ENCODE measurements at places on chromosomes 16 and 17. TPM values are rescaled to one million over a fixed set of nuclear protein-coding genes. Genes with fewer than 3 reads are reported as not detected.

GRCh38 chr17:71184716-71185115, 936.1 kb upstream of the SOX9 start:
- no peak overlapping the region for H3K27ac ChIP-seq
- H3K4me3 ChIP-seq, result no peak overlapping the region
- no peak for DNase-seq
- no peaks in the 10 kb centered on the region for H3K36me3 ChIP-seq
- H3K27me3 ChIP-seq, result no peaks in the 10 kb centered on the region

DNA sequence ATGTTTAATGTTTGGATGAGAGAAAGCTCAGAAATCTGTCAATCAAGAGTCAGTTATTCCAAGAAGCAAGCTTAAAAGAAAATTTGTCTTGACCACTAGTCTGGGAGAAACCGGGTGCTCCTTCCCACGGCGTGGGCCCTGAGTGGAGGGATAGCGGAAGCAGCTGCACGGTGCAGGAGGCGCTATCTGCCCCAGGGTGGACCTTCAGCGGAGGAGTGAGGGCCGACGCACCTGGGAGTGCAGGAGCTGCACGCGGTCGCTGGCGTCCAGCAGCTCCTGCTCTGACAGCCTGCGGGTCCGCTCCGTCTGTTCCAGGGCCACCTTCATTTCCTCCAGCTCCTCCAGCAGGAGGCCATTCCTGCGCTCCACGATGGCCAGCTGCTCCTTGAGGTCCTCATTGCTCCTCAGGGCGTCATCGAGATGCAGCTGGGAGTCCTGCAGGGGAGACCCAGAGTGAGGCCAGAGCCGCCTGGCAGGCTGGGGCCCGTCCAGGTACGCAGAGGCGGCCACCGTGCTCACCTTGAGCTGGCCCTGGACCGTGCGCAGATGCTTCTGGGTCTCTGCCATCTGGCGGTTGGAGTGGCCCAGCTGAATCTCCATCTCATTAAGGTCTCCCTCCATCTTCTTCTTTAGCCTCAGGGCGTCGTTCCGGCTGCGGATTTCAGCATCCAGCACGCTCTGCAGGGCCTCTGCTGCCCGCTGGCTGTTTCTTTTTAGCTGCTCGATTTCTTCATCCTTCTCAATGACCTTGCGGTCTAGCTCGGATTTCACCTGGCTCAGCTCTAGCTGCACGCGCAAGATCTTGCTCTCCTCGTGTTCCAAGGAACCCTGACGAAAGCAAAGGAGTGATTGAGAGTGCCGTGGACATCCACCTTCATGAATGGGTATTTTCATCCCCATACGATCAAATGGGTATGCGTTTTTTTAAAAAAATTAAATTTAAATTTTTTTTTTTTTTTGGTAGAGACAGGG, 63.5 kb downstream of the MYH13 start:
- no peaks in the 10 kb centered on the region for H3K4me1 ChIP-seq
- H3K4me3 ChIP-seq, result no peak overlapping the region
- DNase-seq, result no peak
- no peaks in the 10 kb centered on the region for H3K36me3 ChIP-seq

GRCh38 chr16:12271006-12271405, 294.5 kb downstream of the SNX29 start:
- no peaks in the 10 kb centered on the region for H3K27me3 ChIP-seq
- no peak overlapping the region for H3K27ac ChIP-seq
- H3K4me1 ChIP-seq, result no peaks in the 10 kb centered on the region
- DNase-seq, result no peak
- no peak overlapping the region for H3K4me3 ChIP-seq

DNA sequence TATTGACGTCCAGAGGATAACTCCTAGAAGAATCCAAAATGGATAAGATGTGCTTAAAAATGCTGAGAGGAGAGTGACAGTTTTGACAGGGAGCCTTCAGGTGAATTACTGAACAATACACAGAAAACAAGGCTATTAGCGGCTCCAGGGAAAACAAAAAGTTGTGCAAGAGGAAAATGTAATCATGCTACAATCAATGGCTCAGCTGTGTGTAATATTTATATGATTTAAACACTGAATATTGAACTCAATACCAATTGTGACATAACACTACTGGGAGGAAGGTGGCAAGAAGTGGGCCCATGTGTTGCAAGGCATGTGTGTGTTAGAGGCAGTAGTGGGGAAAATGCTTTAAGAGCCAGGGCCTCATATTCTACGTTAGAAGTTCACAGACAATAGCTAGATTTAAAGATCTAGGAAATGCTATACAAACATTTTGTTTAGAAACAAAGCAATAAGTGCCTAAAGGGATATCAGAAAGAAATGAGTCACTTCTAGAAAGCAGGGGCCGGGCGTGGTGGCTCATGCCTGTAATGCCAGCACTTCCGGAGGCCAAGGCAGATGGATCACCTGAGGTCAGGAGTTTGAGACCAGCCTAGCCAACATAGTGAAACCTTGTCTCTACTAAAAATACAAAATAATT, 253.2 kb upstream of the IRX5 start:
- H3K4me1 ChIP-seq, result no peaks in the 10 kb centered on the region
- no peak overlapping the region for H3K27ac ChIP-seq
- no peak for DNase-seq
- H3K27me3 ChIP-seq, result no peaks in the 10 kb centered on the region
- no peak overlapping the region for H3K4me3 ChIP-seq

- H3K36me3 ChIP-seq, result no peaks in the 10 kb centered on the region
- no peaks in the 10 kb centered on the region for H3K4me1 ChIP-seq
- no peak overlapping the region for H3K27ac ChIP-seq
Observed at GRCh38 chr17:72962106-72962505, 130.4 kb downstream of the SLC39A11 start.

DNA sequence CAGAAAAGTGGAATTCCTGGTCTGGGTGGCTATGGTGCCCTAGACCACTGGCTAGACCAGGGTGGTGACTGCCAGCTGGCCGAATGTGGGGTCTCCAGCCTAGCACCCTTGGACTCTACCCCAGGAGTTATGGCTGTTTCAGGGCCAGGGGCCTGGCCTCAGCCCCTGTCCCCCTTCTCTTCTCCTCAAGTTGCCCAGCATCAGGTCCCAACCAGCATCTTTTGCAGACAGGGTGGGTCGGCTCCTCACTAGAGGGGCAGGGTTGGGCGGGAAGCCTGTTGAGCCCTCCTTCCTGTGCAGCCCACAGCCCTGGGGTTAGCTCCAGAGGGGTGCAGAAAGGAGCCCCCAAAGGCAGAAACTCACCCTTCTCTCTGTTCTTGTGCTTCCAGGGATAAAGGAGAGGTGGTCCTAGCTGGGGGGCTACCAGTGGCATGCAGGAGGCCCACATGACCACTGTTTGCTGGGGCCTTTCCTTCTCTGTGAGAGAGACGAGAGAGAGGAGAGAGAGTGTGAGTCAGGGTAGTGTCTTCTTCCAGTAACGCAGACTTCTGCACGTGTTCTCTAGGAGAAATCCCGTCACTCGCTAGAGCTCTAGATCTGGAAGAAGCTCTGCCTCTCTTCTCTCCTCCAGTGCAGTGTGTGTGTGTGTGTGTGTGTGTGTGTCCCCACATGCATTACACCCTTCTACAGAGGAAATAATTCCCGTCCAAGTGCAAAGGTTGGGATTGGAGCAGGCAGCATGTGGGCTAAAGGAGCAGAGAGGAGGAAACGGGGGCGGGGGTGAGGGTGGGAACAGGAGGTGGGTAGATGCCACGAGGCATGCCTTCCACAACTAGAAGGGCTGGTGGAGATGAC, 209.4 kb downstream of the SEC14L1 start:
- no peaks in the 10 kb centered on the region for H3K27me3 ChIP-seq
- no peak for DNase-seq

- H3K27me3 ChIP-seq, result no peaks in the 10 kb centered on the region
- H3K27ac ChIP-seq, result no peak overlapping the region
- no peak for DNase-seq
- no peak overlapping the region for H3K4me3 ChIP-seq
- no peaks in the 10 kb centered on the region for H3K36me3 ChIP-seq
Observed at GRCh38 chr17:51833045-51833444, 325.5 kb downstream of the CA10 start.

Gene TBC1D3I
- not detected for total RNA-seq

Gene CACNG5
- not detected for total RNA-seq

DNA sequence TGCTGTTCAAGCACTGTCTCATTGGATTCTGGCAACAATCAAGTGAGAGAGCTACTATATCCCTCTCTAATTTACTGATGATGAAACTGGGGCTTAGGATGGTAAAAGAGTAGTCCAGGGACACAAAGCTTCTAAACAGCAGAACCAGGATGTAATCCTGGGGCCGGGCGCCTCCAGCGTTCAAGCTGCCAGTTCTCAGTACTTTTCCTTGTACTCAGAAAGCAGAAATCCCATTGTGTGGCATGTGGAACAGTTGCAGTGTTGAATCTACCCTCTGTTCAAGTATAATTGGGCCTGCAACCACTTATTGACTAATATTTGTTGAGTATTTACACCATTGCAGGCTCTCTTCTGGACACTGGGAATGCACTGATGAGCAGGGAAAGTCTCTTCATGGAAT, 14.5 kb upstream of the CDH13 start:
- DNase-seq, result no peak
- H3K27me3 ChIP-seq, result no peaks in the 10 kb centered on the region
- no peak overlapping the region for H3K27ac ChIP-seq
- no peaks in the 10 kb centered on the region for H3K36me3 ChIP-seq
- H3K4me1 ChIP-seq, result no peaks in the 10 kb centered on the region
- no peak overlapping the region for H3K4me3 ChIP-seq

GRCh38 chr17:50100921-50101345, 5.8 kb downstream of the PDK2 start:
- no peak overlapping the region for H3K4me3 ChIP-seq
- no peak for DNase-seq
- H3K27me3 ChIP-seq, result no peaks in the 10 kb centered on the region
- no peak overlapping the region for H3K27ac ChIP-seq

Gene KRTAP4-6
- not detected for total RNA-seq

DNA sequence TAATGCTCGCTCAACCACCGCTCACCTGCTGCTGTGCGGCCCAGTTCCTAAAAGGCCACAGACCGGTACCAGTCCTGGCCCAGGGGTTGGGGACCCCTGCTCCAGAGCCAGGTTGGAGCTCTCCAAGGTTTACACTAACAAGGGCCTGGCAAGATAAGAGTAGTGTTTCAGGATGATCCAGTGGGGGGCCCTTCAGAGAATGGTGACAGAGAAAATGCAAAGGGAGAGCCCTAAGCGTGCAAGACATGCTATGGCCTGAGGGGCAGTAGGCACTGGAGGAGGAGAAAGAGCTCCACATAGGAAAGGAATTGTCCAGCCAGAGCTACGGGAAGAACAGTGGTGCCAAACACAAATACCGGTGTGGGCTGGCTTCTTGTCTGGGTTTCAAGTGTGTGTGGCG, 233.4 kb downstream of the STX8 start:
- no peaks in the 10 kb centered on the region for H3K27me3 ChIP-seq
- no peak for DNase-seq
- H3K4me3 ChIP-seq, result no peak overlapping the region
- H3K4me1 ChIP-seq, result no peaks in the 10 kb centered on the region

Gene HYDIN
- total RNA-seq, result 4.2 TPM

Gene FOXF1
- 0.88 TPM for total RNA-seq

GRCh38 chr16:10541366-10541765, 39.0 kb downstream of the EMP2 start:
- H3K27ac ChIP-seq, result no peak overlapping the region
- DNase-seq, result no peak
- no peaks in the 10 kb centered on the region for H3K36me3 ChIP-seq
- no peak overlapping the region for H3K4me3 ChIP-seq
- H3K4me1 ChIP-seq, result peaks cover 4% of the 10 kb centered on the region
- no peaks in the 10 kb centered on the region for H3K27me3 ChIP-seq

- H3K4me3 ChIP-seq, result no peak overlapping the region
- H3K36me3 ChIP-seq, result peaks cover 4% of the 10 kb centered on the region
- no peaks in the 10 kb centered on the region for H3K4me1 ChIP-seq
- H3K27ac ChIP-seq, result no peak overlapping the region
- DNase-seq, result no peak
Observed at GRCh38 chr17:43768382-43768781, 9.8 kb upstream of the SOST start.

DNA sequence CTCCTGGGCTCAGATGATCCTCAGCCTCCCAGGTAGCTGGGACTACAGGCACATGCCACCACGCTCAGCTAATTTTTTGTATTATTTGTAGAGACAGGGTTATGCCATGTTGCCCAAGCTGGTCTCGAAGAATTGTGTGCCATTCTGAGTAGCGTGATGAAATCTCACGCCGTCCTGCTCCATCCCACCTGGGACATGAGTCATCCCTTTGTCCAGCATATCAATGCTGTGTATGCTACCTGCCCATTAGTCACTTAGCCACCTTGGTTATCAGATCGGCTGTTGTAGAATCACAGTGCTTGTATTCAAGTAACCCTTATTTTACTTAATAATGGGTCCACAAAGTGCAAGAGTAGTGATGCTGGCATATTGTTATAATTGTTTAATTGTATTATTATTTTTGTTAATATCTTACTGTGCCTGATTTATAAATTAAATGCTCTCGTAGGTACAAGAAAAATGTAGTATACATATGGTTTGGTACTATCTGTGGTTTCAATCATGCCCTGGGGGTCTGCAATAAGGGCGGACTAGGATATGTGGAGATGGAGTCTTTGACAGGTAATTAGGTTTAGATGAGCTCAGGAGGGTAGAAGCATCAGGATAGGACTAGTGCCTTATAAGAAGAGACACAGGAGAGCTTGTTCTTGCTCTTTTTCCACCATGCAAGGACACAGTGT, 26.6 kb upstream of the SLC13A2 start:
- H3K27ac ChIP-seq, result no peak overlapping the region
- no peaks in the 10 kb centered on the region for H3K4me1 ChIP-seq
- H3K27me3 ChIP-seq, result peaks cover 3% of the 10 kb centered on the region
- no peak for DNase-seq
- H3K36me3 ChIP-seq, result no peaks in the 10 kb centered on the region
- no peak overlapping the region for H3K4me3 ChIP-seq

DNA sequence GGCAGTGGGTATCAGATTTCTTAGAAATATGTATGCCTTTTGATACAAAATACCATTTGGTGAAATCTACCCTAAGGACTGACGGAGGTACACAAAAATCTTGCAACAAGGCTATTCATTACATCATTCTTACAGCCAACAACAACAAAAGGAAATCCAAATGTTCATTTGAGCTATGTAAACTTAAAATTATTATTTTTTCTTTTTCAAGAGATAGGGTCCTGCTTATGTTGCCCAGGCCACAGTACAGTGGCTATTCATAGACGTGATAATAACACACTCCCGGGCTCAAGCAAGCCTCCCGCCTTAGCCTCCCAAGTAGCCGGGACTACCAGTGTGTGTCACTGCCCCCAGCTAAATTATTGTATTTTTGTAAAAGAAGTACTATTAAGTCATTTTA, 9.0 kb downstream of the SRR start:
- H3K27me3 ChIP-seq, result no peaks in the 10 kb centered on the region
- no peak overlapping the region for H3K4me3 ChIP-seq
- H3K36me3 ChIP-seq, result no peaks in the 10 kb centered on the region
- peak; percentile 69 for DNase-seq

- H3K4me3 ChIP-seq, result no peak overlapping the region
- H3K36me3 ChIP-seq, result no peaks in the 10 kb centered on the region
- DNase-seq, result no peak
- no peak overlapping the region for H3K27ac ChIP-seq
- no peaks in the 10 kb centered on the region for H3K27me3 ChIP-seq
Observed at GRCh38 chr16:50717091-50717490, 23.7 kb downstream of the NOD2 start.

Gene NAGS
- 1.3 TPM for total RNA-seq

- no peaks in the 10 kb centered on the region for H3K36me3 ChIP-seq
- H3K4me1 ChIP-seq, result no peaks in the 10 kb centered on the region
- H3K4me3 ChIP-seq, result peak overlapping the region; percentile 73
- H3K27me3 ChIP-seq, result no peaks in the 10 kb centered on the region
- peak; percentile 90 for DNase-seq
- H3K27ac ChIP-seq, result peak overlapping the region; percentile 92
Observed at GRCh38 chr16:4373909-4374742, 2.5 kb downstream of the VASN start.

Gene KRT32
- not detected for total RNA-seq

Gene KRTAP2-3
- total RNA-seq, result not detected

Gene KIF2B
- not detected for total RNA-seq
